ENCODE measurements at places on chromosomes 3 and 15. TPM values are rescaled to one million over a fixed set of nuclear protein-coding genes. Genes with fewer than 3 reads are reported as not detected.

ZNF660 gene
- total RNA-seq: 0.49 TPM

TEX9 gene
- total RNA-seq: 0.46 TPM

DNA sequence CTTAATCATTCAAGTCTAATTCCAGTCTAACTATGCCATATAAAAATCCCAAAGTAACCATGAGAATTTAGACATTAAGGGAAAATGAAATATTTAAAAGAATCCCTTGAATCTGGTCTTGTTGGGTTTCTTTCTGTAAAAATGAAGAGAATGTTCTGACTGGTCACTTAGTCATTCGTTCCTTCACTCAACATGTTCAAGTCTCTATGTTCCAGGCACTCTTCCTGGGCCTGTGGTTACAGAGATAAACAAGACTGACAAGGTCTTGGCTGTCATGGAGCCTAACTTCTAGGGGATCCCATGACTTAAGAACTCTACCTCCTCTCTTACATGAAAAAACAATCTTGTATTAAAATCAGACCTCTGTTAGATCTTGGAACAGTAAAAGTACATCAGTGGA lies 638.6 kb upstream of the TBL1XR1 start:
- no peak for DNase-seq

GRCh38 chr3:132016061-132017041 lies 18.5 kb downstream of the CPNE4 start:
- no peak for DNase-seq

- no peak for DNase-seq
These were observed 11.9 kb downstream of the ACTC1 start for GRCh38 chr15:34783431-34783830.

- DNase-seq: no peak
These were observed 219.2 kb upstream of the GOLGA6L4 start for GRCh38 chr15:84016371-84016770.

DNA sequence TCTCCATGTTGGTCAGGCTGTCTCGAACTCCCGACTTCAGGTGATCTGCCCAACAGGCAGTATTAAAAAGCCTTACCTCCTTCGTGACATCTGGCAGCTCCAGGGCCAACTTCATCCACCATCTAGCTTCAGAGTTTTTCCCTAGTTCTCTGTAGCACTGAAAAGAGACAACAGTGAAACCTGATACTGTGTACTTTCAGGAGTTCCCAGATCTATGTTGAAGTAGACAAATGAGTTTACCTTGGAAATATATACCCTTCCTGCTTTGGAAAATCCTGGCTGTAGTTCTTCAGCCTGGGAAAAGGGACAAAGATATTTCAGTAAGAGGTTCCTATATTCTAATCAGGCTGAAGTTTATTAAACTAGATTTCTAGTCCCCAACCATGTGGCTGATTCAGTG lies 18.0 kb downstream of the RMDN3 start:
- no peak for DNase-seq

- DNase-seq: no peak
These were observed 17.8 kb downstream of the FLNB start for GRCh38 chr3:58025837-58026569.

- DNase-seq: no peak
These were observed 178.4 kb downstream of the ARRDC4 start for GRCh38 chr15:98138910-98139309.

DNA sequence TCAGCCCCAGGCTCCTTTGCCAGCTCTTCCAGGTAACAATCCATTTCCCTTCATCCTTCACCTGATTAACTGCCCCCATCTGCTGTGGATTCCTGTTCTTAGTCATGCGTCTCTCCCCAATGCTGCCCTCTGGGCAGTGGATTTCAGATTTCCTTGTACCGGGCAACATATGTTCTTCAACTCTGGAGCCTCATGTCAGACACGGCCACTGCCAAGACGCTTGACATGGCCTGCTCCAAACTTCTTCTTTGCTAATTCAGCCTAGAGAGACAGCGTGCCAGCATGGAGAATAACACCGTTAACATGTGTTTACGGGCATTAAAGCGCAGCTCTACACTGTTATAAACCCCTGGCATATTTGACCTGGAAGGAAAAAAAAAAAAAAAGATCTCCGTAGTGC lies 1035.1 kb upstream of the NR2F2 start:
- no peak for DNase-seq

DNA sequence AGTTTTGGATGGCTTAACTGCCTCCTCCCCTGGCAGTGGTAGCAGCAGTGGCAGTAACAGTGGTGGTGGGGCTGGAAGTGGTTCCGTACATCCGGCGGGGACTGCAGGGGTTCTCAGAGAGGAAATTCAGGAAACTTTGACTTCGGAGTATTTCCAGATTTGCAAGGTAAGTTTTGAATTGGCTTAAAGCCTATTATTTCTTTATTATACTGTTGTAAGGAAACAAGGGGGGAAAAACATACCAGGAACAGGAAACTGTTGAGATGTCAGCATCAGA lies 1.5 kb downstream of the STXBP5L start:
- DNase-seq: no peak

DNA sequence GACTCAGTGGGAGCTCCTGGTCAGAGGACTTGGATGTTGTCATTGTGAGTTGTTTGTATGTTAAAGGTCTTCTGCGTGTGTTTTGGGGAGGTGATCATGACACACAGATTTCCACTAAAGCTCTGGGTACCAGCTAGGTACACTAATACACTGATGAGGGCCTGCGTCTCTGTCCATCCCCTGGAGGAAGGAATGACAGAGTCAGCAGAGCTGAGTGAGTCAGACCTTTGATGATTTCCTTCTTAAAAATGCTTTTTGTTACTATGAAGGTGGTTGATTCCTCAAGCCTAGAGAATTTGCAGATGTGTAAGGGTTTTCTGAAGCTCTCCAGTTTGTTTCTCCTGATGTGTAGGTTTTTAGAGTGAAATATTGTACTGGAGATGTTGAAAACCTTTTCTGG lies 424.1 kb upstream of the TPM1 start:
- no peak for DNase-seq

DNA sequence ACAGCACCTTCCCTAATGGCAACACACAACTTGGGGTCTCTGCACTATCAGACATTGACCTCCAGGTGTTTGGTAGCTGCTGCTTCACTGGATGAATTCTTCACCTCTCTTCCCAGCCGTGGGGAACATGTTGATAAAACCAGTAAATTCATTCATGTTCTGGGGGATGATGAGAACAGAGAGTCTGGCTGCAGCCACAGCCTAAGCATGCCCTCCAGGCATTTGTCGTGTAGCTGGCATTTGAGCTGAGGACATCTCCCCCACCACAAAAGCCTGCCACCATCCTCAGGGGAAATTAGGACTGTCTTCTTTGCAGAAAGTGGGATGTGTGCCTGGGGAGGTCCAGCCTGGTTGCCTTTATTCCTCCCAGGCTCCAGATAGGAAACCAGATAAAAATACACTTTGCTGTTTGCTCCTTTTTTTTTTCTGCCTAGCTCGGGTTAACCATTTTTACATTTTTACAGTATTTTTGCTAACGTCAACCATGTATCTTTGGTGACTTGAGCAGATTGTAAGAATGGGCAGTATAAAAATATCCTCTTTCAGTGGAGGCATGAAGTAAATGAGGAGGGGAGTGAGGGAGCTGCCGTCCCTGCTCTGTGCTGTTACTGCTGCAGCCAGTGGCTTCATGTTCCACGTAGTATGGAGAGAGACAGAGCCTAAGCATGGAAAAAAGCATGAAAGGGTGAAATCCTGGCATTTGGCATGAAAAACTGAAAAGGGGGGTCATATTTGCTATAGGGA lies 444.0 kb downstream of the EPHB1 start:
- no peak for DNase-seq

DNA sequence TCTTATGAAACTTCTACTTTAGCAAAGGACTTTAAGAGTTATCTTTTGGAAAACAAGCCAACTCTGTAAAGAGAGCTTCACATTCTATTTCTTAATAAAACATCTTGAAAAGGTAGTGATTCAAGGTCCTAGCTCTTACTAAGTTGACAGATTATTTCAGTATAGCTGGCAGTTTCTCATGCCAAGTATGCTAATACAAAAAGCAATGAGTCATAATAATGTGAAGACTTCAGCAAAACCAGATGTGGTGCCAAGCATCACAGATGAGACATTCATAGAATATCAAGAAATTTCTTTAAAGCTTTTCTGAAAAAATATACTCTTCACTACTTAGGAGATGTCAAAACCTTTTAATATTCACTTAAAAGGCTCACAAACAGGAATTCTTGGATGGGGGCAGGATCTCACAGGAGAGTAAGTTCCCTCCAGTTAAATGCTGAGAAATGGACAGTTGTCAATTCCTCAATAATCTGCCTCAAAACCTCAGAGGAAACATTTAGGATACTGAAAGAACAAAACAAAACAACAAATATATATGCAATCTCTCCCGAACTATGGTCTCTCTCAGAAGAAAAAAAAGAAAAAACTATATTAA lies 45.6 kb downstream of the DCBLD2 start:
- no peak for DNase-seq

DNA sequence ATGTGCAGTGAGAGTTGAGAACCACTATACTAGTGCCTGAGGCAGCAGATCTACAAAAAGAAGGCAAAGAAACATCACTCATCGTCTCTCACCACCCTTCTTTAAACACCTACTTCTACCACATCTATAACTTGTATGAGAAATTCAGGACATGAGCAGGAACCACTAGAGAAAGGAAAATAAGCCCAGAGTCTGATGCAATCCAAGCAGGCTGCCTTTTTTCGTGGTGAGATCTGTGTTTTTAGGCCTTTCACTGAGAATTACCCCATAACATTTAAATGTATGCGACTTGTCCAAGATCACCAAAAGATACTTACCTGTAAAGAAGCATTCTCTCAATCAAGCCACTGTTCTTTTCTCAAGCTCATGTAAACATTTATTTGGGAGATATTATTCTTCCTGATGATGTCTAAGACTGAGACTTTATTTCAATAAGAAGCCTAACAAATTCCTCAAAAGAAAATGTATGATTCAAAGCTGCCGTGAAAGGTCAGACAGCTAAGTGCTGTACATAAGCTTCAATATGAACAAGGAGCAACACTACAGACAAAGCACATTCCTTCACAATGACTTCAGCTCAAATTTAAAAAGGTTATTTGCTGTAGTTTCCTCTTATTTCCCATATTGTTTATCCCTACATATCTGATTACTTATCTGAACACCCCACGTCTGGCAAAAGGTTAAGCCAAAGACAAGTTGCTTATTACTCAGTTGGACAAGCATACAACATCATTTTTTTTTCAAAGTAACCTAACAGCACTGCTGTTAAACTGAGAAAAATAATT lies 16.5 kb downstream of the SPICE1 start:
- no peak for DNase-seq

DNA sequence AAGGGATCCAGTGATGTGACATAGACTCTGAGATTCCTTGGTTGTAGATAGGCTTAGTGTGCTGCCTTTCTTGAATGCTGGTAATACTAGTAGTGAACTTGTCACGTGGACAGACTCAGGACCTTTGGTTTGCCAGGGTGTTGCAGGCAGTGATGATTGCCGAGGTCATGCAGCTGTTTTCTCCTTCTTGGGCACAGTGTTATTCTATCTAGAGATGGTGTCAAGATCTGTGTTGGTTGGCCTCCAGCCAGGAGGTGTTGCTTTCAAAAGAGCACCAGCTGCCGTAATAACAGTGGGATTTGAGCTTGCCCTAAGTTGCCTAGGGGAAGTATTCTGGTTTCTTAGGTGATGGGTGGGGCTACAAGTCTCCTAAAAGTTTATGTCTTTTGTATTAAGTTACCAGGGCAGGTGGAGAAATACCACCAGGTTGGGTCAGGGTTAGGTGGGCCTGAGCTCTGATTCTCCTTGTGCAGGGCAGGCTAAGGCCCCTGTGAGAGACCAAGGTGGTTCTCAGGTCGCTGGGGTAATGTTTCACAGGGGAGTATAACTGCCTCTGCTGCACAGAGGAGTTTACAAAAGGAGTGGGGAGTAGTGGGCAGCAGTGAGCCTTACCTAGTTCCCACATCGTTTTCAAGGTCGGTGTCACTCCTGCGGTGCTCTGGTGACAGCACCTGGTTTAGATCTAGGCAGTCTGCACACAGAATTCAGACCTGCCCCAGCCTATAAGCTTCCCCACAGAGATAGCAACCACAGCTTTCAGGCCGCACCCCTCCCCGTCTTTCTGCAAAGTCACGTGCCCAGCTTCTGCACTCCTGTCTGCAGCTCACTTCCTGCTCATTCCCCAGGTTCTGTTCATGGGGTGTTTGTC lies 350.3 kb downstream of the DOCK3 start:
- DNase-seq: no peak

DNA sequence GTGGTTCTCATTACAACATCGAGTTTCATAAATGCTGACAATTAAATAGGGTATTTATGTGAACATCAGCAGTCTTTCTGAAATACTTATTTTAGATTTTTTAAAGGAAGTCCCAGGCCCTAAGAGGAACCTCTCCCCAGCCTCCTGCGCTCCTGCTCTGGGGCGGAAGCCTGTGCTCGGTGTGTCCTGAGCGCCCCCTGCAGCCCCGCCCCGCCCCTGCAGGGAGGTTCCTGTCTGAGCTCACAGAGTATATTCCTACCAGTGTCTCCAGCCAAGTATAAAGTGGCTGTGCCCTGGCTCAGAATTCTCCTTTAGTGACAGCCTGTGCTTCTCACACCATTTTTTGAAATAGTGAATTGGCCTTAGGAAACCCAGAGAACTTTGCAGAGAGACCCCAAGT lies 567.9 kb downstream of the GOLGA6L6 start:
- no peak for DNase-seq
